Esophagus (tissue), 2 donors: ENCODE measurements at places on chromosomes 7 and 10. TPM values are rescaled to one million over a fixed set of nuclear protein-coding genes. Genes with fewer than 3 reads are reported as not detected.

PNLIP gene
- polyA plus RNA-seq: 0.37 TPM

CH25H gene
- 2.8 TPM for polyA plus RNA-seq

RBP3 gene
- polyA plus RNA-seq: not detected

RAMP3 gene
- polyA plus RNA-seq: 8.5 TPM

LBX1 gene
- polyA plus RNA-seq: not detected

CYP2C19 gene
- polyA plus RNA-seq: 0.35 TPM

CPA2 gene
- polyA plus RNA-seq: 0.14 TPM

ADRA2A gene
- polyA plus RNA-seq: 0.51 TPM
